ENCODE measurements at places on chromosomes 13 and 19.
A peak's percentile ranks its signal among the peaks of the same experiment; 100 is the strongest.

GRCh38 chr19:37941782-37942515 lies 34.9 kb downstream of the SIPA1L3 start:
- no peak for DNase-seq

DNA sequence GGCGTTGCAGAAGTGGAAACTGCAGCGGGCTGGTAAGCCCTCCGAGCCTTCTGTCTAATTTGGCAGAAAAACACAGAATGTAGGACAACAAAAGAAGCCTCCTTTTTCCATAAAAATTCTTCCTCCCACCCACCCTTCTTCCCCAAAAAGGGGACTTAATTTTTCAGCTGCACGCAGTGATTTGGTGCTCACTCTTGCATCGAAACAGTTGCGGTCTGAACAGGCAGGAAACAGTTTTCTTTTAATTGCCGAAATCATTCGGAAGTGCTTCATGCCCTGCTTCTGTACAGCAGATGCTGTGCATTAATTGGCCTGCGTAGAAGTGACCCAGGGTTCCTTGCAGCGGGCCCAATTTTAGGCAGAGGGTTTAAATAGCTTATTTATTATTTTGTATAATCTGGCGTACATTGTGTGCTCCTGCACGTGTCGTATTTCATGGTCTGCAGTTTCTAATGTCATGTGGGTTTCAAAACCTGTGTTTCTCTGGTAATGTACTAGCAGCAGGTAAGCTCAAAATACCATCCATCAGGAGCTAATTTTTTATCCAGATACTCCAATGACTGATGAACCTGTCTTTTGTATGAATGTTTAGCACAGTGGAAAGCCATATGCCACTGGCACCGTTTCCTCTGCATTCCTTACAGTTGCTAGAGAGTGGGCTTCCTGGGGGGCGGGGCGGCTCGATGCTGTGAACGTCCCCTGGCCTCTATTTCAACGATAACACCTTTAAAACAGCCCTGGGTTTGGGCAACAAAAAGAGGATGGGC lies 66.6 kb downstream of the GGACT start:
- DNase-seq = no peak

DNA sequence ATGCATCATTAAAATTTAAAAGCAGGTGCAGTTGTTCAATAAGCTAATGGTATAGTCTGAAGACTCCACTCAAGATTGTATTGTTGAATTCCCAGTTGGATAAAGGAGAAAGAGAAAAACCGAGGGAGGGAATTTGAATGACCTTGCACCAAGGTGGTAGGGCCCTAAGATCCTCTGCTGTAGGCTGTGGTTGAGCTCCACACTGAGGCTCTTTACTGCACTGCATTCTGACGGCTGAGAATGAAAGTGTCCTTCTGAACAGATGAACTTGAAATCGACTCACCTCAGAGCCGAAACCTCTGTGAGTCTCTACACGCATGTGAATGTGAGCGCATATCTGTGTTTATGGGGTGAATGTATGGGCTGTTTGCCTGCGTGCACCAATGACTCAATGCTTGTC lies 388.9 kb upstream of the DACH1 start:
- DNase-seq = no peak

GRCh38 chr13:23563085-23563845 lies 6.9 kb upstream of the TNFRSF19 start:
- no peak for DNase-seq

- no peak for DNase-seq
Observed at GRCh38 chr19:19214159-19214490, 2.4 kb downstream of the NCAN start.

- DNase-seq = no peak
Observed at GRCh38 chr13:30618186-30618929, 638 bp downstream of the USPL1 start.

- DNase-seq = no peak
Observed at GRCh38 chr19:42229855-42230351, 9.8 kb downstream of the ZNF526 start.

- no peak for DNase-seq
Observed at GRCh38 chr19:39937094-39937720, 2.8 kb upstream of the FCGBP start.

- DNase-seq = no peak
Observed at GRCh38 chr19:46954993-46955812, 64.4 kb upstream of the NPAS1 start.

DNA sequence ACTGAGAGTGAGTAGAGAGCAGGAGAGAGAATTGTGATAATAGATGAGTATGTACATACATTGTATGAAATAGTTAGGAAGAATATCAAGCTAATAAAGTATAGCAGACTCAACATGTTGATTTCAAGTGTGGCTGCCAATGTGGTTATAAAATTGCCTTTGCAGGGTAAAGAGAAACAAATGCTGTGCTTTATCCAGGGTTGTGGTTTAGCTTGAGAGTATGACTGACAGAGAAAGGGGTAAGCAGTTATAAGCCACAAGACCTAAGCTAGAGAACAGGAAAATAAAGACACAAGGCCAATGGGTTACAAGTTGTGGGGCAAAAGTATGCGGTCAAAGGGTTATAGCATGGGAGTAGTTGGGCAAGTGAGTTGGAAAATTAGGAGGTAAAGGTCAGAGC lies 1217.5 kb downstream of the DIAPH3 start:
- no peak for DNase-seq

GRCh38 chr19:48613024-48613851 lies 1.6 kb downstream of the FAM83E start:
- no peak for DNase-seq

GRCh38 chr19:8655340-8655709 lies 24.9 kb downstream of the NFILZ start:
- no peak for DNase-seq

GRCh38 chr13:74017301-74018061 lies 116.7 kb downstream of the KLF12 start:
- no peak for DNase-seq

- no peak for DNase-seq
Observed at GRCh38 chr19:8466018-8466417, 21.2 kb downstream of the HNRNPM start.

- DNase-seq = no peak
Observed at GRCh38 chr19:47109541-47110375, 3.8 kb downstream of the ZC3H4 start.

DNA sequence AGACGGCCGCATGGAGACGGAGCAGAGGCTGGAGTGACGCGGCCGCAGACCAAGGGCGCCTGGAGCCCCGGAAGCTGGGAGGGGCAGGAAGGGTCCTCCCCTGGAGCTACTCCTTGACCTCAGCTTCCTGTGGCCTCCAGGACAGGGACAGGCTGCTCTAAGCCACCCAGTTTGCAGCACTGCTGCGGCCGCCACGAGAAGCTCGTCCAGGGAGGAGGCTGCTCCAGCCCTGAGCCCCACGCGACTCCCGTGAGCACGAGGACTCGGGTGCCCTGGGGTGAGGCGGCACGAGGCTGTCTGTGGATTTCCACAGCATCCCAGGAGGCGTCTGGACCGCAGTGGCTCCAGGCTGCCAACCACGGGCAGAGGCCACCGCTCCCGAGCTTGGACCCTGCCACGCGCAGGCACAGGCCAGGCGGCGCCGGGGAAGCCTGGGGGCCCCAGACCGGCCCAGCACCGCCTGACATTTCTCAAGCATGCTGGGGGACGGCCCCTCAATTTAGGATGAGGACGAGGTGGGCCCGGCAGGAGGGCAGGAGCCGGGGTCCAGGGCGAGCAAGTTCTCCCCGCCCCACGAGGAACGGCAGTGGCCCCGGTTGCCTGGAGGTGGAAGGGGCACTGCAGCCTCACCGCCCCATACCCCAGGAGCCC lies 10.7 kb downstream of the SBNO2 start:
- no peak for DNase-seq

DNA sequence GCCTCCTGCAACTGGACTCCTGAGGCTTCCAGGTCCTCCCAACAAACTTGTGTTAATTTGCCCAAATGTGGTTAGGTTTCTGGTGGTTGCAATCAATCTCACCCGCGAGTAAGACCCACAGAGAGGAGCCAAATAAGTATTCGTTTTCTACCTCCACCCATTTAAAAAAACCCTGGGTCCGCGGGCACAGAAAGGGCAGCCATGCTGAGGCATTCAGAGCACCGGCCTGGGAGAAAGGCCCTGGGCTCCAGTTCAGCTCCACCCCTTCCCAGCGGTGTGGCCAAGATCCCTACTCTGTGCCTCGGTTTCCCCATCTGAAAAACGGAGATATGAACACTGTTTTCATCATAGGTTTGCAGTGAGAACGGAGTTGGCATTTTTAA lies 56.9 kb downstream of the PEPD start:
- DNase-seq = no peak

- no peak for DNase-seq
Observed at GRCh38 chr19:46497773-46498172, 2.1 kb upstream of the PNMA8B start.

GRCh38 chr19:372306-372890 lies 27.8 kb upstream of the MIER2 start:
- no peak for DNase-seq

- no peak for DNase-seq
Observed at GRCh38 chr13:41411060-41411459, 46.3 kb upstream of the RGCC start.

DNA sequence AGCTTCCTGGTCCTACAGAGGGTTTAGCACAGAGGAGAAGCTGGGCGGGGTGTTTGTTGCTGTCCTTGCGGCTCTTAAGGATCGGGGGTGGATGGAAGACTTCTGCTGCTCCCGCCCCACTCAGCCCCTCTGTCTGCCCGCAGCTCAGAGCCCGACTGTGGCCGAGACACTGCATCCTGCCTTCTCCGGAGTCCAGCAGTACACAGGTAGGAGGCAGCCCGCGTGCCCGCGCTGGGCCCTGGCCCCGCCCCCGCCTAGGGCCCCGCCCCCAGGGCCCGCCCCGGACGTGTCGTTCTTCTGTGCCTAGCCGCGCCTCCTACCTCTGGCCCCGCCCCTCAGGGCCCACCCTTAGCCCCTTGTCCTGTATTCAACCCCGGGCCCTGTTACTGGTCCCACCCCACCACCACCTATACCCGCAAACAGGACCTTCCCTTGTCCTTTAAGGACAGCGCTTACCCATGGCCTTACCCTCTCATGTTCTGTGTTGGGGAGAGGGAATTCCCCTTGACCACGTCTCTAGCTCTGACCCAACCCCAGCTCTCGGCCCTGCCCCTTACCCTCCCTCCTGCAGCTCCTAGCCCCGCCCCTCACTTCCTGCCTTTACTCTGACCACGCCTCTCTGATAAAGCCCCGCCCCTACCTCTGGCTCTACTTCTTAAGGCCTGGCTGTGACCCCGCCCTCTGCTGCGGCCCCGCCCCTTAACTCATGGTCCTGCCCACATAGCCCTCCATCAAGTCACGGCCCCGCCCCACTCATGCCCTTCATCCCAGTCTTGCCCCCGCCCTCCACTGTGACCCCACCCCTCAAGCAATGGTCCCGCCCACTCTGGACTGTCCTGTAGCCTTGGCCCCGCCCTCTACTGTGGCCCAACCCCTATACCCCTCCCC lies 60.5 kb downstream of the CELF5 start:
- DNase-seq = no peak

DNA sequence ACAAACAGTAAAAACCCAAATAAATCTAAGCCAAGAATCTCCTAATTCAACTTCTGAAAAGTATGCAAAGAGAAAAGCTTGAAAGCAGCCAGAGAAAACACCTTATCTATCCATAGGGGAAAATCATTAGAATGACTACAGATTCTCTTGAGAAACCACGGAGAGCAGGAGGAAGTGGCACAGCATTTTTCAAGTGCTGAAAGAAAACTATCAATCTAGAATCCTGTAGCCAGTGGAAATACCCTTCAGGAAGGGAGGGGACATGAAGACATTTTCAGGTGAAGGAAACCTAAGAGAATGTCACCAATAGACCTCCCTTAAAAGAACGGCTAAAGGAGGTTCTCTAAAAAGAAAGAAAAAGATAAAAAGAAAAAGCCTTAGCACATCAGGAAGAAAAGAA lies 66.2 kb upstream of the XPO4 start:
- no peak for DNase-seq

GRCh38 chr13:111248822-111249221 lies 71.6 kb upstream of the TEX29 start:
- DNase-seq = no peak

DNA sequence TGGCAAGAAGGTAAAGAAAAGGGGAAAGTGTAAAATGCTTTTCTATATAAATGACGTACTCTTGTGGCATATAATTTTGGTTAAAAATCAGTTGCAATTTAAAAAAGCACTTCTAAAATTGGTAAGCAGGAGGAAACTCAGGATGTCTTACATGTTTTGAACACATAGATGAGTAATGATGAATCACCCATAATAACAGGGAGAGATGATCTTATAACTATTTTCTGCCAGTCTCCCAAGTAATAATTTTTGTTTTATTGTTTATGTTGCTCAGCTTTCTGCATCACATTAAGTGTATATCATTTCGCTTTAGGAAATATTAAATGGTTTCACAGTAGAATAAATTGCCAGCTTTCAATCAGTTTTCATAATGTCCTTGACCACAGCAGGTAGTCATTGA lies 1430.7 kb upstream of the PCDH20 start:
- no peak for DNase-seq

GRCh38 chr13:26929971-26930730 lies 169.6 kb upstream of the GPR12 start:
- peak; percentile 13 for DNase-seq

GRCh38 chr13:88074794-88075510 lies 403.8 kb downstream of the SLITRK5 start:
- no peak for DNase-seq

- no peak for DNase-seq
Observed at GRCh38 chr19:44668985-44669764, 2.1 kb upstream of the CEACAM19 start.

DNA sequence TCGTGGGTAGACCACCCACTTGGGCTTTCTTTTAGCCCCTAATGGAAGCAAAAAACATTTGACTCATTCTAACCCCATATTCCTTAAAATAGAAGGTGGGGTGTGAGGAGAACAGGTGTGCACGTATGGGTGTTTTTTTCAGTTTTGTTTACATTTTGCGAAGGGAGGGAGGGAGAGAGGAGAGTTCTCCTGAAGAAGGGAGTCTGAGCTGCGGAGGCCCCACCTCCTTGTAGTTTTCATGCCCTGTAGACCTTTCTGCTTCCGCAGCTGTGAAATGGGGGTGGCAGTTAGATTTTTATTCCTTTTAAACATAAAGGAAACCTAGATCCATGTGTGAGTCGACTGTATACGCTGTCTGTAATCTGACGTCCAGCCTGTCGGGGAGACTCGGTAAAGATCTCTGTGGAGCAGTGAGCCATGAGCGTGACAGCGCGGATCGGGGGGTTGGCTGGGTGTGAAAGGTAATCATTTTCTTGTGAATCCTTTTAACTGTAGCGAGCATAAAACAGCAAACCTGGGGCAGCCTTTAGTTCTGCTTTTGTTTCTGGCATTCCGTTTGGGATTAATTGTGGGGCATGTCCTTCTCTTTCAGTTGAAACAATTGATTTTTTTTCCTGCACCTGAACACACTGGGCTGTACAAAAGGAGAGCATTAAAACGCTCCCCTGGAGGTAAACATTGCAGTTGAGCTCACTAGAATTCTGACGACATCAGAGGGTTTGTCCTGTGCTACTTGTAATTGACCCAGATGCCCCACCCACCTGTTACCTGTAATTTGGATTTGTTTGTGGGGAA lies 2.3 kb downstream of the UPF1 start:
- no peak for DNase-seq

Measured in HS-5 (cell line).